T follicular helper cell (primary cell): ENCODE measurements at places on chromosomes 12 and 14.

- DNase-seq = no peak
Measured at GRCh38 chr12:77537663-77538062, 293.0 kb upstream of the NAV3 start.

DNA sequence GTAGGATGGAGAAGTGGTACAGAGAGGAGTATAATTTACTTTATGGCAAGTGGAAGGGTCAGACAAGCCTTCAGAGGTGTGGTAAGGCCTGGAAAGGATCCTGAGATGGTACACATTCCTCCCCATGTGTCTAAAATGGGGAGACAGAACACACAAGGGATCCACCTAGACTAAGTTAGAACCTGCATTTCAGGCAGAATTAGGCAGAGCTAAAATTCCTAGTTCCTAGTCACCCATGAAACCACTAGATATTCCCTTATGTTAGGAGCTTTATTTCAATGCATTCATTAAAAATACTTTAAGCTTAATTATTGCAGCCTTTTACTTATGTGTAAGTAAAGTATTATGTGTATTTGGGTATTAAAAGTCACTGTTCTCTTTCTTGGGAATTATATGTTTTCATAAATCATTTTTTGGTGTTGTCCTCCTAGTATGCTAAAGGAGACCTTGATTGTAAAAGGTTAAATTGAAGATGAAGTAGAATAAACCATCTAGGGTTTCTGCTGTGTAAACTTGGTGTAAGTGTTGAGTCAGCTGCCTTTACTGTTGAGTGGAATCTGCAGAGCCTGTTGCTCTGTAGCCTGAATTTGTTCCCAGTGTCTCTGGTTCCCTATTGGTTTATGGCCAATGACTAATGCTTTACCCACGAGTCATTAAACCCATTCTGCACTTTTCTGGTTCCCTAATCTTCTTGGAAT is 423.2 kb downstream of the ATP23 start:
- DNase-seq = no peak

DNA sequence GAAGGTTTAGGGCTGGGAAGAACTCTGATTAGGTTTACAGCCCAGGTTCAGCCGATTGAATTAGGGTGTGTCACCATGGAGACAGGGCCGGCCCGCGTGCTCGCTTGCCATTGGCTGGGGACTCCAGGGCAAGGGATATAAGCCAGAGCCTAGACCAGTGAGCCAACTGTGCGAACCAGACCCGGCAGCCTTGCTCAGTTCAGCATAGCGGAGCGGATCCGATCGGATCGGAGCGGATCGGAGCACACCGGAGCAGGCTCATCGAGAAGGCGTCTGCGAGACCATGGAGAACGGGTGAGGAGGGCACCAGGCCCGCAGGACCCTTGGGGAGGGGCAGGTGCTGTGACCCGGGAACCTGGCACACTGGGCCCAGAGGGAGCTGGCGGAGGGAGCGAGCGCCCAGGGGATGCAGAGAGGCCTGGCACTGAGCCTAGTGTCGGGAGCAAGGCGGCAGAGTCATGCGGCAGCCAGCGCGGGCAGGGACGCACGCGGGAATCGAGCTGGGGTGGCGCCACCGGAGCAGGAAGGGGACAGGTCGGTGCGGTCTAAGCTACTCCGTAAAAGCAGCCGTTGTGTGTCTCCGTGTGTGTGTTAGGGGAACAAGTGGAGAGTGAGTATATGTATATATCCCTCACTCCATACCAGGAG is at the start of gene PNP:
TSS of gene PNP (plus strand) at position 165 of the 648 bp plus-strand sequence. CDS start at position 284, 119 bp downstream.
- DNase-seq = peak; percentile 85

DNA sequence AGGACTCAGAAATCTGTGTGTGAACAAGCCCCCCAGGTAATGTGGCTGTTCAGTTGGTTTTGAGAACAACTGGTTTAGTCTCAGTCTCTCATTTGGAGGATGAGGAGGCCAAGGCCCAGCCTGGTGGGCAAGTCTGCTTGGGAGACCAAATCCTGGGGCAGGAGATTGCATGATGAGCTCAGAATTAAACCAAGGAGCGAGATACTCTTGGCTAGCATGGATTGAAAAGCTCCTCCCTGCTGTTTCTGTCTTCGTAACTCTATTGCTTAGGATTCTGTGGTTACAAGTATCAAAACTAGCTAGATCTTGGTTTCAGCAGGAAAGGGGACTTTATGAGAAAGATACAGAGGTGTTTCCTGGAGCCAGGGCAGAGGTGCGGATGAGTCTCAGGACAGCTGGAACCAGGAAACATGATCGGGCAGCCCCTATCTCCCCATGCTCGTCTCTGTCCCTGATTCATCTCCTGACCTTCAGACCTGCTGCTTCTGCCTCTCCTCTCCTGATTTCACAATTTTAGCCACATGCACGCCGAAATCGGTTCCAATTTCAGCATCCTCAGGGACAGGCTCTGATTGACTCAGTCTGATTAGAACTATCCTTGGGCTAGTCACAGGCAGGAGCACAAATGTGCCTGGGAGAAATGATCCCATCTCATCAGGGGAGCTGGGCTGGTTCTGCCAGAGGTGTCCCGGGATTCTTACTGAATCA is 40.2 kb upstream of the RIN3 start:
- no peak for DNase-seq

DNA sequence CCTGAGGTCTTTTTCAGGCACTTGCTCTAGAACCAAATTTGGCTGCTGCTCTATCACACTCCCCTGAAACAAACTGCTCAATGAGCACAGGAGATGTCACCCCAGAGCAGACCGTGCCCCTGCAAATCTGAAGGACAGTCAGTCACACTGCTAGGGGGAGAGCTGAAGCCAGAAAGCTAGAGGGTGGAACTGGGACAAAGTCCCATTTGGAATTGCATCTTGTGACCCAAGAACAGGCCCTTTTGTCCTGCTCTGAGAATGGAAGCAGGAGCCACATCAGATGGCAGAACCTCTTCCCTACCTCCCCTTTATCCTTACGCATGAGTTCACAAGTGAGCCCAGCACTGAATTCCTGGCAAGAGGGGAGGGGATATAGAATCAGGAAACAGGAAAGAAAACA is 64.7 kb downstream of the MAP3K9 start:
- DNase-seq = no peak

DNA sequence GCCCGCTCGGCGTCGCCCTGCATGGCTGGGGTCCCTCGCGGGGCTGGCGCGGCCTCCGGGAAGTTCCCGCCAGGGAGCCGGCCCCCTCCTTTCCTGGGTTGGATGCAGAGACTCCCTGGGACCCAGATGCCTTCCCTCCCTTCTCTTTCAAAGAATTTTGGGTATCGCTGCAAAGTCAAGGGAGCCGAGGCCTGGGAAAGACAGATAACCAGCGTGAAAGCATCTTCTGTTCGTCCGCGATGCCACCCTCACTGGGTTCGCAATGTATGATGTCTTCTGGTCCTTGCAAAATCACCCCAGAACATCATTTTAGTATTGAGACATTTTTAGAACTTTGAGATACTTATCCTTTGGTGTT is 451 bp downstream of the IRAK3 start:
- DNase-seq = no peak

DNA sequence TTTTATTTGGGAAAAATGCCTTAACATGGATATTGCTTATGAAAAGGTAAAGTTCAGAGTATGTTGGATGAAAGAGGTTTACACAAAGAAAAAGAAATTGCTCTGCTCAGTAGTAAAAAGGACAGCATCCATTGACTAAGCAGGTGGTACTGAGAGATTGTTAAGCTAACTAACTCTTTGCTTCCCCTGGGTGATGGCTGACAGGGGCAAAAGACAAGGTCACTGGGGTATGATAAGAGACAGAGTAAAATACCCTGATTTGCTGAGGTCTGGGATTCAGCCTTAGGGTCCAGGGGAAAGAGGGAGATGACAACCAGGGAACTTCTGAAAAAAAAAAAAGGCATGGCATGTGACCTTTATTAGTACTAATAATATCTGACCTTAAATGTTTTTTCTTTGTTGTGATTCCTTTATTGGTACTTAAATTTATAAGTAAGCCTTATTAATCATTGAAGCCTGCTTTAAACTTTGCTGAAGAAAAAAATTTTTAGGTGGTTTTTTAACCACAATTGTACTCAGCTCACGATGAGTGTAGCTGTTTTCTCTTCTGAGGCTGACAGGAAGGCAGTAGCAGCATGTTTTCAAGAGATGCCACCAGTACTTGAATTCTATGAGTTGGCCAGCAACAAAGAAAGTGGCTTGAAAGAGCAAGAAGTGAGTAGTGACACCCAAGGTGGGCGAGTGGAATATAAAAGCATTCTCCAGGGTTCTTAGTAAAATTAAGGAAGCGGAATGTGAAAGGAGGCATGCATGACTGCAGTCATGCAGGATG is 43.7 kb upstream of the KITLG start:
- DNase-seq = no peak

DNA sequence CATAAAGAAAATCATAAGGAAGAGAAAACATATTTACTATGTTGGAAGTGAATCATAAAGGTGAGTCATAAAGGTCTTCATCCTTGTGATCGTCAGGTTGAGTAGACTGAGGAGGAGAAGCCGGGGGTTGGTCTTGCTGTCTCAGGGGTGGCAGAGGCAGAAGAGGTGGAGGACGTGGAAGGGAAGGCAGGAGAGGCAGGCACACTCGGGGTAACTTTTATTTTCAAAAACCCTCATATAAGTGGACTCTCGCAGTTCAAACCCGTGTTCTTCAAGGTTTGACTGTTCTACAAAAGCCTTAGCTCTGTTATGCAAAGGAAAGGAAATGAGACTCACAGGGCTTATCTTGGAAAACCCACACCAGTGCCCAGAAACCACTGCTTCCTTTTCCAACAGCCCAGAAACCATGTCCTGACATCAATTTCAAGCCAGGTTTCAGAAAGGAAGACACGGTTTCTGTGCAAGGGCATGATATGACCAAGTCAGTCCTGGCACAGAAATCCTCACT is 14.0 kb downstream of the SMCO2 start:
- no peak for DNase-seq

DNA sequence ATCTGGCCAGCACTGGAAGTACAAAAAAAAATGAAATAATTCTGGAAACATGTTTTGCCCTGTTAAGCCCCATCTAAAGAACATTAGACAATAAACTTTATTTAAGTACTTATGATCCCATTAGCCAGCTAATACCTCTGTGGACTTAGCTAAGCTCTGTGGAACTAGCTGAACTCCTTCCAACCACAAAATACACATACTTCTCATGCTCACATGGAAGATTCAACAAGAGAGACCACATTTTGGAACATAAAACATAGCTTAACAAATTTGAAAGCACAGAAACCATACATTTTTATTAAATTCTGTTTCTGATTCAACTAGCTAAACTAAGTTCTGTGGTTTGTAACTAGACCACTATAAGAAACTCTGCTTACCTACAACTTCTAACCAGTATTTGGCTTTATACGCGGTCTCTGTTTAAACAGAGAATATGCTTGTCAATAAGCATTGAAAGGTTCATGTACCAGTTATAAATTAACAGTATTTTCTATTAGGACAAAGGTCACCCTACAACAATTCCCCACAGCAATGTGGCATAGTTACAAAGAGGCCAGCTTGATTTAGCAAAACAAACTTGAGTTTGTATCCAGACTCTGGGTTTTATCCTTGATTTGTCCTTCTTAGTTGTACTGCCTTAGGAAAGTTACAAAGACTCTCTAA is 300.1 kb downstream of the C12orf50 start:
- no peak for DNase-seq

- DNase-seq = no peak
Measured at GRCh38 chr14:91381801-91382670, 35.6 kb downstream of the CCDC88C start.

DNA sequence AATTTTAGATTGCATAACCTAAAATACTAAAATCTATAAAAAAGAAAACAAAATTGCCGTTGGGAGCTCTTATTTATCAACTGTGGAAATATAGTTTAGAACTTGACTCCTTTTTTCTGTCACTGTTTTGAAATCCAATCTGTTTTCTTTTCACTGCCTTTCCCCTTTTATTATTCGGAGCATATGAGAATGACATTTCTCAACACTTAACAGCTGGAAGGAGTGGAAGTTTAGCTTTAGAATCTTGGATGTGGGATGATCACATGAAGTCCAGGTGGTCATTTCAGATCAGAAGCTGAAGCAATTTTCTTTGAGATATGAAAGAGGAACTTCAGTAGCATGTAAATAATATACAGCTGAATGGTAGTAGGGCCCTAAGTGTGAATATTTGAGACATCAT is 16.7 kb downstream of the TRHDE start:
- DNase-seq = no peak

DNA sequence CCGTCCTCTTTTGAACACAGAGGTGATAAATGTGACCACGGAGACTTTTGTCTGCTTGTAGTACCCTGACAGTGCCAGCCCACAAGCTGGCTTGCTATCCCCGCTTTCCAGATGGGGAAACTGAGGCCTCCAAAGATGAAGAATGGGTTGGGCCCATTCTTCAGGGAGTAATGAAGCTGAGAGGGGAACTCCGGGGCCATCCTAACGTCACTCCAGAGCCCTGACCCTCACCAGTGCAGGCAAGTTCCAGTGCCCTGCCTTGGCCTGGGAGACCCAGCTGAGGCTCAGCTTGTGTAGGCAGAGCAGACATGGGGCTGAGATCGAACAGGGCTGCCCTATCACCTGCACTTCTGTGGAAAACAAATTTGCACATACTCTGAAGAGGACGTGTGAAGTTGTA is 277.1 kb downstream of the DPF3 start:
- no peak for DNase-seq

DNA sequence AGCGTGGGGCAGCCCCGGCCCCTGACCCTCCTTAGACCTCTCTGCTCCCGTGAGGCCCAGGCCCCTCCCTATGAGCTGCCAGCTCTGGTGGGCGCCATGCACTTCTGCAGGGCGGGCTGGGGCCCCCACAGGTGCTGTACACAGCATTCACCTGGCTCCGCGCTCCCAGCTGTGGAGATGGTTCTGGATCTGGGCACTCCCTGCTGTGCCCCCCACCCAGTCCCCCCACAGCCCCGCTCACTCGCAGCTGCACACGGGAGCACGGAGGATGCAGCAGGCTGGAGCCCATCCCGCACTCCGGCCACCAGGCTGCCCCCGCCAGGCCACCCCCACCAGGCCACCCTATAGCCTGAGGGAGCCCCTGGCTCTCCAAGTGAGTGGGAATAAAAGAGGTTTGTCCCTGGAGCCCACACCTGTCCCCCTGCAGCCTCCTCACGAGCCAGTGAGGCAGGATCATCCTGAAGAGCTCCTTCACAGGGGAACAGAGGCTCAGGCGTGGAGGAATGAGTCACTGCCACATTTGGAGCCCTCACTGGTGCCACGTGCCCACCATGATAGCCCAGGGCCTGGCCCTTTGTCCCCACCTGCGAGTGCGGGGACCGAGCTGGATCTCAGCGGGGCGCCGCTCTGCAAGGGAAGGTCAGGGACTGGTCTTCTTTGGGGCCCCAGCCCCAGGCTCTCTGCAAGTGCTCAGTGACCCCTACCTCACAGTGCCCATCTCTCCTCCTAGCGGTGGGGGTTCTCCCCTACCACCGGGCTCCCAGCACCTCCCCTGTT is 1.9 kb downstream of the ADSS1 start:
- no peak for DNase-seq
